ENCODE measurements at places on chromosomes 3 and 15. TPM values are rescaled to one million over a fixed set of nuclear protein-coding genes. Genes with fewer than 3 reads are reported as not detected.

Gene BCL2A1
- total RNA-seq = 0.12 TPM

Gene NDUFB5
- total RNA-seq = 126 TPM

Gene TEX55
- total RNA-seq = not detected

Gene SLC9C1
- not detected for total RNA-seq

Gene PIERCE2
- 1.2 TPM for total RNA-seq

Gene SLC2A2
- not detected for total RNA-seq

Gene CHSY1
- total RNA-seq = 42.9 TPM

Gene ANKRD34C
- not detected for total RNA-seq

Gene TMEM45A
- total RNA-seq = 93.9 TPM

Gene REC114
- not detected for total RNA-seq

Gene ERC2
- not detected for total RNA-seq

Gene COL7A1
- 11.7 TPM for total RNA-seq

Gene CLRN1
- total RNA-seq = not detected

Gene VPS39
- 33.7 TPM for total RNA-seq
